Non-pigmented ciliary epithelial cell (primary cell): ENCODE measurements at places on chromosomes 12 and 14.

GRCh38 chr12:132954471-132955048 is 1.5 kb downstream of the ZNF605 start:
- DNase-seq = no peak

- no peak for DNase-seq
Observed at GRCh38 chr12:54504550-54504949, 7.0 kb downstream of the NCKAP1L start.

- DNase-seq = no peak
Observed at GRCh38 chr14:93535537-93535936, 104.8 kb downstream of the UNC79 start.

GRCh38 chr12:3175238-3175637 is 98.1 kb downstream of the TSPAN9 start:
- DNase-seq = no peak

DNA sequence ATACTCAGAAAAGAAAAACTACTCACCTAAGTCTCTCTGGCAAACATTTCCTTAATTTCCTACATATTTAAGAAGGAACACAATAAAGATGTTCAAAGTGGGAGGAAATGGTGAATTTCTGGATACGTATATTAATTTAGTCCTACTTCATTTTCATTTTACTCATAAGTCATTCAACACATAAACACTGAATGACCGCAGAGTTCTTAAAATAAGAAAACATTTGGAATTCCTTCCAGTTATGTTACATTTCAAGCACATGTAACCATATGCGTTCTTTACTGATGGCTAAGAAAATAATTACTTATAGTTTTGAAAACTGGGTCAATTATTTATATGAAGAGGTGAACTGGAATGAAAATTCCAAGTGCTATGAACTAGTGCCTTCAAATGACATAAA is 409.3 kb downstream of the BCAT1 start:
- DNase-seq = no peak

GRCh38 chr12:125148316-125148715 is 83.1 kb downstream of the AACS start:
- no peak for DNase-seq

- DNase-seq = no peak
Observed at GRCh38 chr12:15534322-15534721, 212.0 kb downstream of the PTPRO start.

GRCh38 chr12:99611117-99611516 is 36.4 kb upstream of the GARIN6 start:
- DNase-seq = no peak

- no peak for DNase-seq
Observed at GRCh38 chr12:117359029-117359845, 2.2 kb downstream of the NOS1 start.

GRCh38 chr12:79128956-79129355 is 264.4 kb downstream of the SYT1 start:
- peak; percentile 17 for DNase-seq

DNA sequence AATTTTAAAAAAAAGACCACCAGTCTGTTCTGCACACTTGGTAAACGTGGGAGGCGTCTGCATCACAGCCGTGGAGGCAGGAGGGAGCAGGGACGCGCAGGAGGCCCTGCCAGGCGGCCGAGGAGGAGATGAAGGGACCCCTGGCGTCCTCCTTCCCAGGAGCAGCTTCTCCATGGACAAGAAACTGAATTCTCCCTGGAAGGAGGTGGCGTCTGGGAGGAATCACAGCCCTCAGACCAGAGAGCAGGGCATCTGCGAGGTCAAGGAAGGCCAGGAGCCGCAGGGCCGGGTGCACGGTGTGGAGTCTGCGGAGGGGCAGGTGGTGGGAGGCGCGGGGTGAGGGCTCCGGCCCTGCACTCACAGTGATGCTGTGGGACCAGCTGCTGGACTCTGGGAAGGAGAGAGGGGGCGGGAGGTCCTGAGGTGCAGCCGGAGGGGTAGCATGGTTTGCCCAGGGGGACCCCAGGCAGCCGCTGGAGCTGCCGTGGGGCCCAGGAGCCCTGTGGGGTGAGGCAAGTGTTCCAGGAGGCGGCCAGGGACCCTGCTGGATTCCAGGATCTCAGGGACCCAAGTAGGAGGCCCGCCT is 73.5 kb upstream of the GALNT9 start:
- no peak for DNase-seq

DNA sequence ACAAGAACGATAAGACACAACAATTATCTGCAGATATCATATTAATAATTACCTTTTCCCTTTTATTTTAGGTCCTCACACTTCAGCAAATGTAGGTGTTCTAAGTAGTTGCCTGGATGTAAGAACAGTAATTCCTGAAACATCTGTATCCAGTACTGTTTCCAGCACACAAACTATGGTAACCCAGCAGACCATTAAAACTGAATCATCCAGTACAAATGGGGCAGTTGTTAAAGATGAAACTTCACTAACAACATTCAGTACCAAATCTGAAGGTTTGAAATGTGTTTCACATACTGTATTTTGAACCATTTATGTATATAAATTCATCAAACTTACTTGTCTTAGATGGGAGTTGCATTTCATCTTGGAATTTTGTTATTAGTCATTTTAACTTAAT is 31.0 kb downstream of the HCFC2 start:
- DNase-seq = no peak

DNA sequence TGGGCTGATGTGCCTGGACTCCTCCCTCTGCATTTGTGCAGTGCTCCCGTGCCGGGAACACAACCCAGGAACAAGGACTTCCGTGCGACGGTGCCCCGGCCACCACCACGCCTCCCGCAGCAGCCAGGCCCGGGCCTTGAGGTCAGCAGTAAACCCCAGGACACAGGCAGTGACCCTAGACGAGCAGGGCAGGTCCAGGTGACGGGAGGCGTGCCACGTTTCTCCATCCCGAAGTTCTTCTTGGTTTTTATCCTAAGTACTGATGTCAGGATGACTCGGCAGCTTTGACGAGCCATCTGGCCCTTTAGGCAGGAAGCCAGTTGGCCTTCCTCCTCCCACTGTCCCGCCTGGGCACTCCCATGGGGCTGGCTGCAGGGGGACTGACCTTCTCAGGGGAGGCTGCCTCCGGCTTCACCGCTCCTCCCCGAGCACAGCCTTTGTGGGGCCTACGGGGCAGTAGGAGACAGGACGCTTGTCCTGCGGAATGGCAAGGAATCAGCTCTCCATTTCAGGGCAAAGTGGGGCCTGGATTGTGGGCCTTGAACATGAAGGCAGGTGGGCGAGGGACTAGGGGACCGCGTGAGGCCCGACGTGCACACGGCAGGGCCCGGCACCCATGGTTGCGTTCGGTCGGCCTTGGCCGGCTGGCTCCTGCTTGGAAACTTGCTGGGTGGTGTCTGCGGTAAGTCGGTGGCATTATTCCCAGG is 94.1 kb downstream of the FBXL14 start:
- no peak for DNase-seq

- no peak for DNase-seq
Observed at GRCh38 chr12:117878605-117879004, 90.2 kb downstream of the KSR2 start.

DNA sequence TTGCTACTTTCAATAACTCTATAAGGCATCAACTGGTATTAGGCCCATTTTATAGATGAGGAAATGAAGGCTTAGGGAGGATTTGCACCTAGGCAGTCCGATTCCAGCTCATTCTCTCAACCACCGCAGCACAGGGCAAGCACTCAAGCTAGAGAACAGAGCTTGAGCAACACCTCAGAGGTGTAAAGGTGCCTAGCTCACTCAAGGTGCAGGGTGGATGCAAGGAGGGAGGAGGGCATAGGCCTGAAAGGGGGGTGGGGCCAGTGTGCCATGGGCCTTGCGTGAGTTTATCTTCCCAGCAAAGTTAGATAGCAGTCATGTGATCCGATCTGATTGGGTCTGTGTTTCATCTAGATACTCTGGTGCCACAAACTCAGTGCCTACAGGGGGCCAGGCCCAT is 10.2 kb upstream of the EMP1 start:
- DNase-seq = no peak

DNA sequence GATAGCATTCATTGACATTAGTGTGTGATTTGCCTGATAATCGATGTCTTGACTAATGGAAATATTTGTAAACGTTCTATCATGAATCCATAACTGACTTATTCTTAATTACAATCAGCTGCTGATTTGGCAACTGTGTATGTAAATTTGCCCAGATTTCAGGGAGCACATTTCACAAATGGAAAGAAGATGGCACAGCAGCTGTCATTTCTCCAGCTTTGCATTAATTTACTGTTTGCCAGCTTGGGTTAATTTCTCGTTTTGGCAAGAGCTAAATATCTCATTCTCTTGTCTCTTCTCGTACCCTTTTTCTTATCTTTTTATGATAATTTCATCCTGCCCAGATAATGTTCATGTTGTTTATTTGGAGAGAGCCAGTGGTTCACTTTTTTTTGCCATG is 22.9 kb downstream of the TDP1 start:
- DNase-seq = no peak

DNA sequence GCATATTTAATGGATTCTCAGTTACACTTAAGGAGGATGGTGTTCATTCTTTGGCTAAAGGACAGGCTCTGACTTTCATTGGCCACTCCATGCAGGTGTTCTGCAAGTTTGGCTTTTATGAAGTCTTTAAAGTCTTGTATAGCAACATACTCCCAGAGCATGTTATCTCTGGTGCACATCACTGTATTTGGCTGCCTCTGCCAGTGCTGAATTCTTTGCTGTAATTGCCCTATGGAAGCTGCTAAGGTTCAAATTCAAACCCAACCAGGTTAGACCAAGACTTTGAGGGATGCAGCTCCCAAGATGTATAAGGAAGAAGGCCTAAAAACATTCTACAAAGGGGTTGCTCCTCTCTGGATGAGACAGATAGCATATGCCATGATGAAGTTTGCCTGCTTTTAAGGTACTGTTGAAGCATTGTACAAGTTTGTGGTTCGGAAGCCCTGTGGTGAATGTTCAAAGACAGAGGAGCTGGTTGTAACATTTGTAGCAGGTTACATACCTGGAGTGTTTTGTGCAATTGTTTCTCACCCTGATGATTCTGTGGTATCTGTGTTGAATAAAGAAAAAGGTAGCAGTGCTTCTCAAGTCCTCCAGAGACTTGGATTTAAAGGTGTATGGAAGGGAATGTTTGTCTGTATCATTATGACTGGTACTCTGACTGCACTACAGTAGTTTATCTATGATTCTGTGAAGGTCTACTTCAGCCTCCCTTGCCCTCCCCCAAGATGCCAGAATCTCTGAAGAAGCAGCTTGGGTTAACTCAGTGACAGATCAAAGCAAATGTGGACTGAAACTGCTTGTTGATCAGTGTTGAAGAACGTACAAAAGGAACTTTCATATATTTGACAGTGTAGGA is 19.4 kb downstream of the TMEM116 start:
- no peak for DNase-seq

DNA sequence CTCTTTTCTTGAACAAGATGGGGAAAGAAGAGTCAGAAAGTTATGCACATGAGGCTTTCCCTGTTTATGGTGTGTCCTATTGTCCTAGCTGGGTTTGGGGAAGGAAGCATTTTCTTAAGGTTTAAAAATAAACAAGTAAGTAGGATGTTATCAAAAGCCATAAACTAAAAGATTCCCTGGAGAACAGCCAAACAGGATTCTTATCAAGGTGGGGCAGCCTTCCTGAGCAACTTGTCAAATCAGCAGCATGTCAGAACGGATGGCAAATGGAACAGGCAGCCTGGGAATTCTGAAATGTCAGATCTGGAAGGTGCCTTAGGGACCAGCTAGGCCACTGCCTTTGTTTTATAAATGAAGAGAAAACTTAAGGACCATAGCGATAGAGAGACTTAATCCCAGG is 152.2 kb upstream of the RGS6 start:
- DNase-seq = no peak

GRCh38 chr14:102303664-102304063 is 1.3 kb downstream of the MOK start:
- DNase-seq = no peak

- DNase-seq = peak; percentile 78
Observed at GRCh38 chr12:27710592-27711316, at the start of gene MRPS35. MRPS35 (plus strand) TSS chr12:27710832; CDS start chr12:27710844, 12 bp downstream.

GRCh38 chr14:94143239-94143638 is 13.8 kb upstream of the IFI27L2 start:
- no peak for DNase-seq

GRCh38 chr14:94867946-94868771 is 98.2 kb upstream of the GSC start:
- DNase-seq = no peak

DNA sequence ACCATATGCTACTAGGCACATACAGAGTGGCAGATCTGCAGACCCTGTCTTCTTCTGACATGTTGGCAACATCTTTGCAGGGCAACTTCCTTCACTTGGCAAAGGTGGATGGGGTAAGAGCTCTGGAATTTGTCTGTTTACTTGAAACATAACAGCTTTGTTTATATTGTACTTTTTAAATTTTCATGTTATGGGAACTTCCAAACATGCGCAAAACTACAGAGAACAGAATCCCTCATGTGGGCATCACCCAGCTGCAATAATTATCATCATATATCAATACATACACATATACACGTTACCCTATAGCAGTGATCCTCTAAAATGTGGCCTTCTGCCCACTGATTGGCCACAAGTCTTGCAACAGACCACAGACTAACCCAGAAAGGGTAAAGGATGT is 103.4 kb downstream of the STAB2 start:
- no peak for DNase-seq

DNA sequence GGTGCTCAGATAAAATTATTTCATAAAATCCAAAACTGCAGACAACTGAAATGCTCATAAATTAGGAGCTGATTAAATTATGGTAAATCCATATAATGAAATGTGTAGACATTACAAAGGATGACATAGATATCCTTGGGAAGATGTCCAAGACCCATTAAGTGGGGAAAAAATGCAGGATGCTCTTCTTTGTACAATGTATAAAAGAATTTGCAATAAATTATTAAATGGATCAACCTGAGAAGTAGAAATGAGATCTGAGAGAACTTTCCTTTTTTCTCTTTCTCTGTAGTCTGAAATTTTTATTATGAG is 336.4 kb upstream of the E2F7 start:
- DNase-seq = no peak

DNA sequence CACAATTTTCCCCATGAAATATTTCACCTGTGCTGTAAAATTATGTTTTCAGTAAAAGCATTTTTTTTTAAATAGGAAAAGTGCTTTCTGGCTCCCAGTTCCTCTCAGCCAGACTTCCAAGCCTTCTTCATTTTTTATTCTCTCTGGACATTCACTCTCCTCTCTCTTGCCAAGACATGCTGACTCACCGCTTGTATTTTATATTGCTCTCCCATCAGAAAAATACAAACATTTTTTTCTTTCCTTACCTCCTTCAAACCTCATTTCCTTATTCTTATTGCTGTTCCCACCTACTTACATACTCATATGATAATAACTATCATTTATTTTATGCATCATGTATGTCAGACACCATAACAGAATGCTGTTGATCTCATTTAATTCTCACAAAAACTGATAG is 37.7 kb upstream of the ZNF641 start:
- no peak for DNase-seq

GRCh38 chr14:89270439-89271227 is 146.4 kb downstream of the FOXN3 start:
- DNase-seq = no peak

GRCh38 chr12:115993737-115994136 is 283.8 kb downstream of the MED13L start:
- DNase-seq = no peak

- DNase-seq = no peak
Observed at GRCh38 chr12:24723759-24724158, 225.1 kb downstream of the BCAT1 start.
